ENCODE measurements at places on chromosomes 3 and 15.
A peak's percentile ranks its signal among the peaks of the same experiment; 100 is the strongest.

GRCh38 chr3:129314386-129315222 is 35.9 kb downstream of the HMCES start:
- peak; percentile 28 for DNase-seq

DNA sequence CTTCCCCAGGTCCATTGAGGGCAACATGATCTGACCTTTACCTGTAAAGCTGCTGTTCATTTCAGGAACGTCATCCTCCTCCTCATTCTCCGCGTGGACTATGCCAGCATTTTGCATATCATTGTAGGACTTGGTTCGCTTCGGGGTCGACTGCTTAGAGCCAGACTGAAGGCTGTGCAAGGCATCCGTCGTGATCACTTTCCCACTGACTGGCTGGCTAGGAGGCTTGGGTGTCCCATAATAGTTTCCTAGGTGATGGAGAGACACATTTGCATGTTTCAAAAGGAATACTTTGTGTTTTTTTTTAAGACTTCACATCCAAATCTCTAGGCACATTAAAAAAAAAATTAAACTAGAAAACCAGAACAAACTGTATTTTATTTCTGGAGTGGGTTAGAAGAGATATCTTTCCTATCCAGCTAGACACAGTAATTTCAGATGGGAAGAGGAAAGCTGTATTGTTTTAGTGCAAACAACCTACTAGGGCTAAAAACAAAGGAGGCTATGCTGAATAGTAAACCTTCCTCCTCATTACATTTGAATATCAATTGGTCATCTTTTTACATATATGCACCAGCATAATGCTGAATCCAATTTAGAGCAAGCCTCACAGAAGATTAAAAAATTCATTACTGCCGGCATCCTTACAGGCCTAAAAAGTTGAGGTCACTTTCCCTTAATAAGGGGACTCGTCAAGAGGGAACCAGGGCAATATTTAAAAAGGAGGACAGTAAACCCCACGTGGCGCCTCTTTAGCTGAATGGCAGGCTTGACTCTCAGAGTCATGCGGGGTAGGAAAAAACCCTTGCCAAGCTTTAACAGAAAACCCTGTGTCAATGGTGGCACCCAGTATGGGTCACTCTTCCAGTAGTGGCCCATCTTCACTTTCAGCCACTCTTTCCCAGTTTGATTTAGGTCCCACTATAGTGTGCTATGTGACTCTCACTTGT is 559.9 kb downstream of the MAGI1 start:
- DNase-seq: no peak

- DNase-seq: no peak
Measured at GRCh38 chr15:25093455-25094029, 138.8 kb downstream of the SNRPN start.

DNA sequence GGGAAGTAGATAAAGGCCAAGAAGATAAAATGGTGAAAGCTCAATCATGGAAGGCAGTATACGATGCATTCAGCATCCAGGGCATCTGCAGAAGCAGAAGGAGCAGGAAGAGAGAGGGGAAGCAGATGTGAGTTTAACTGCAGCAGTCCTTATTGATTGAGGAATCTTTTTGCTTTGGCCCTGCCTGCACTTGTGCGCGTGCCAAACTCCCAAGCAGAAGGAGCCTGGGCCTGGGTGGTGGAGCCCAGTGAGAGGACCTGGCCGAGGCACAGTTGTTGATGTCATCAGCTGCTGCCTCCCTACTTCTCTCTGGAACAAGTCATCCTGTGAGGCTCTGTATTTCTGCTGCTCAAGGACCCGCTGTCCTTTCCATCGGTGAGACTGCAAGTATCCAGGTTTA is 65.5 kb upstream of the ROPN1 start:
- no peak for DNase-seq

Data from stimulated activated CD4-positive, alpha-beta T cell treated with anti-CD3 and anti-CD28 coated beads, Interleukin-1b, Interleukin-23, amount 100 ng/mL, for 24 hours (primary cell).